Hematopoietic multipotent progenitor cell treated with erythropoietin and hydrocortisone succinate and interleukin-3 and kit ligand, for 6 days (in vitro differentiated cells): ENCODE measurements at places on chromosomes 7 and 10.
A peak's percentile ranks its signal among the peaks of the same experiment; 100 is the strongest.

DNA sequence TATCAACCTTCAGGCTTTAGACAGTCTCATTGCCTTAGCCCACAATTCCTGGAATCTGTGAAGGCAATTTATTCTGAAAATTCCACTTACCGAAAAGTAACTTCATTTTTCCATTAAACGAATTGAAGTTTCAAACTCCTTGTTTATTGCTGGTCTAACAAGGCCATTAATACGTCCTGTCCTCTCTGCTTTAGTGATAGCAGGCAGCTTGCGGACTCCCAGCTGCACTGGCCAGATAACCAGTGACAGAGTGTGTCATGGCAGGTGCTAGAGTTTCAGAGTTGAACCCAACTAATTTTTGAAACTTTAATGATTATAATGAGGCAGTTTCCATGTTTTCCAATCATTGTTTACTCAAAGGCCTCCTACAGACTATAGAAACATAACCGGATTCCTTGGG is 31.1 kb downstream of the LOXL4 start:
- peak; percentile 89 for DNase-seq

DNA sequence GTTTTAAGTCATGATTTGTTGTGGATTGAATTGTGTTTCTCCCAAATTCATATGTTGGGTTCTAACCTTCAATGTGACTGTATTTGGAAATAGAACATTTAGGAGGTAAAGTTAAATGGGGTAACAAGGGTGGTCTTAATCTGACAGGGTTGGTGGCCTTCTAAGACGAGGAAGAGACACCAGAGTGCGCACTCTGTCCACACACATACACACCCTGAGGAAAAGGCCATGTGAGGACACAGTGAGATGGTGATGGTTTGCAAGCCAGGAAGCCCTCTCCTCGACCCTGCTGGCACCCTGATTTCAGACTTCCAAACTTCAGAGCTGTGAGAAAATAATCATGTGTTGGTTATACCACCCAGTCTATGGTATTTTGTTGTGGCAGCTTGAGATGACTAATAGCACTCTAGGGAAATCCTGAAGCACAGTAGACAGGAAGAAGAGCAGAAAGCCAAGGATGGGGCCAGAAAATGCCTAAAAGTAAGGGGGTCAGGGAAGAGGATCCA is 28.0 kb upstream of the SEM1 start:
- DNase-seq: no peak

- no peak for DNase-seq
Measured at GRCh38 chr10:76213876-76214275, 782.5 kb downstream of the LRMDA start.

GRCh38 chr10:119281581-119282071 is 74.3 kb downstream of the GRK5 start:
- no peak for DNase-seq

DNA sequence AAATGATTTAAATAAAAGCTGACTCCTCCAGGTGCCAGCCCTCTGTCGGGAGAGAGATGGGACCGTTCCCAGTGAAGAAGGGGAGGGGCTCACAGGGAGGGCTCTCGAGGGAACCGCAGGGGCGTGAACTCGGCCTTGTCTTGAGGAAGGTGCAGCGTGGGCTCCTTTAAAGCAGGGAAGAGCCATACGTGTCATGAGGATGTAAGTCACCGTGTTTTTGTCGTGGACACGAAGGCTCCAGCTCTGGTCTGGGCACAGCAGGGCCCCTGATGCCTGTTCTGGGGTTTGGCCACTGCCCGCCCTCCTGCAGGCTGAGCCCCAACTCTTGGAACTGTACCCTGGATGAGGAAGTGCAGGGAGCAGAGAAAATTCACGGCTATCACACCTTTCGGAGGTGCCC is 45.0 kb downstream of the JAKMIP3 start:
- no peak for DNase-seq

GRCh38 chr10:30219971-30220751 is 128.9 kb downstream of the MTPAP start:
- peak; percentile 84 for DNase-seq

DNA sequence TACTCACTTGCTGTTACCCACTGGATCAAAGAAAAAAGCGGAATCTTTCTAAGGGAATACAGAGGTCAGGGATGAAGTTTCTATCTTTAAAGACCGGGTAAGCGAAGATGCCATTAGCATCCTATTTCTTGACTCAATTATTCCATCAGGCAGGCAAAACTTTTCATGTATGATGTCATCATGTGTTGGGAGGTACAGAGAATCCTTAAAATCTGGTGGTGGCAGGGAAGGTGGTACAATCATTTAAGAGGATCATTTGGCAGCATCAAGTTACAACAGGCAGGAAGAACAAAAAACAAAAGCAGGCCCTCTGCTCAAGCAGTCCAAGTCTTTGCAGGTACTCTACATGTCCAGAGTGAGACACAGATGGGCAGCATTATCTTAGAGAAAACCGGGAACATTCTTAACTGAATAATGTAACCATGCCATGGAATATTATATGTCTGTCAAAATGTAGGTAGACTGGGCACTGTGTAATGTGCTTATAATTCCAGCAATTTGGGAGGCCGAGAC is 3.8 kb downstream of the URGCP start:
- no peak for DNase-seq

DNA sequence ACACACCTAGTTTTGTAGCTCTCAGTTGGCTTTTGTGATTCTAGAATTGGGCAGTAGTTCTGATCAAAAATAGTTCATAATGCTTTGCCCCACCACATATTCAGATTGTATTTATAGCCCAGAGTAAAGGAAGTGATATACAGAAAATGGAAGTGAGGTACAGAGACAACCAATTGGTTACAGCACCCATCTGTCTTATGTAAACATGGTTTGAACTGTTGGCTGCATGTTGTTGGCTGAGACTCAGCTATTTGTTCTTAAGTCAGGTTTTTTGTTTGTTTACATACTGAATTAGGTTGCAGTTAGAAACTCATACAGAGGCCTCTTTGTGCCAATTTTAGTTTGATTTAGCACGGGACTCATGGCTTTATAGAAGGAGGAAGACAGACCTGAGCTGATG is 158.9 kb upstream of the GPR26 start:
- DNase-seq: no peak

DNA sequence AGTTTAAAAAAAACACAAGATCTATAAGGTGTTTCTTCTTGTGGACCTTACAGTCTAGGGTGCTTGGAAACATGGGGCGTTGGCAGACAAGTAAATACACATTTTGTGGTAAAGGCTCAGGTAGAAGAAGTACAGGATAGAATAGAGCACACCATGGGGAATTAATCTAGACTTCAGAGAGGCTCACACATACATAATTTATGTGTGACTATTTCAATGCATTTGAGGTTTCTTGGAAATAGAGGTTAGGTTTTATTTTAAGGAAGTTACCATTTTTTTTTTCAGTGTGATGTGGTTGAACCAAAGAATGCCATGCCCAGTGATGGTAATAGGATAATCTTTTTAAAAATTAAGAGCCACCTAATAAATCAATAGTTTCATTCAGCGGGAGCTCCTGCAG is 12.8 kb downstream of the CFTR start:
- DNase-seq: no peak

DNA sequence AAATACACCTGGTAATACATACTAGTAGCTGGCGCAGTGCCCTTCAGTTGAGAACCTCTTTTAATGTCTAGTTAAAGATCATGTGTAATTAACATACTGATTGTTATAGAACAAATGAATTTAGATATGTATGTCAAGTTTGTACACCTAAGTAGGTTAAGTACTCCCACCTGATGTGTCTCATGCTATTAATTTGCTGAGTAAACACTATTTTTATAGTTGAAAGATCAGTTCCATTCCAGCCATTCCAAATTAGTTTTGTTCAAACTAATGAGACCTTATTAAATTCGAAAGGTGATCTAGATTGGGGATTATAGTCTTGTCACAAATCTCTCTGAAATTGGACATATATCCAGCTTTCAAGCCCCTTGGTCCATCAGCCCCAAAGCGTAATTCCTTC is 710.0 kb downstream of the LRMDA start:
- no peak for DNase-seq

GRCh38 chr10:14736043-14736442 is 38.7 kb downstream of the FAM107B start:
- DNase-seq: no peak

- DNase-seq: no peak
Measured at GRCh38 chr10:104043185-104043830, 42.4 kb downstream of the COL17A1 start.

- no peak for DNase-seq
Measured at GRCh38 chr7:130500463-130500862, 8.6 kb downstream of the MEST start.

- no peak for DNase-seq
Measured at GRCh38 chr10:111747751-111748150, 435.8 kb downstream of the GPAM start.

DNA sequence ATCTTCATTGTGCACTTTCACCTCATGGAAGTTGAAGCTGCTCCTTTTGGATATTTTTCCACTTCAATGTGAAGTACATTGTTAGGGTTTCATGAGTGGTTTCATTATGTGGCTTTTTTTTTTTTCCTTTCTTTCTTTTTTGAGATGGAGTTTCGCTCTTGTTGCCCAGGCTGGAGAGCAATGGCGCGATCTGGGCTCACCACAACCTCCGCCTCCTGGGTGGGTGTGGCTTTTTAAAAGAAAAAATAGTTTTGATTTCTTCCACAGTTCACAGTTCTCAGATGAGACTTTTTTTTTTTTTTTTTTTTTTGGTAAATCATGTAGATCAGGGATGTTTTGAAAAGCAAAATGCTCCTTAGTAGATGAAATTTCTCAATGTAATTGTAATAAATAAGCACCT is 652.3 kb upstream of the ANKRD30A start:
- DNase-seq: no peak

DNA sequence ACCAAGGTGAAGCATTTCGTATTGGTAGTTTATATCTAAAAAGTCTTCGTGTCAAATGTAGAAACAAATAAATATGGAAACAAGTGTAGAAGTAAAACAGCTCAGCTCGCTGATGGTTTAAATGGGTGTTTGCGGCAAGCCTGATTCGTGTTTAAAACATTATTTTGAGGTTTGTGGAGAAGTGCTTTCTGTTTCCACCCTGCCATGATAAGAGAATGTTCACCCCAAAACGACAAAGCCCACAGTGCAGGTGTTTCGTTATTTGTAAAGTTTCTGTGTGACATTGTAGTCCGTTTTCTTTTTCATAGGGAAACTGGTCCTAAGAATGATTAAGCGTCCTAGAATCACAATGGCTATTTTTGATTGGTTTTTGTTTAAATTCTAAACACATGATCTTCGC is 316.2 kb upstream of the SHH start:
- DNase-seq: no peak

GRCh38 chr10:12697764-12698163 is 303.7 kb downstream of the CCDC3 start:
- no peak for DNase-seq

GRCh38 chr7:90690159-90690858 is 94.2 kb downstream of the CDK14 start:
- DNase-seq: no peak

GRCh38 chr10:132036887-132037675 is 28.7 kb upstream of the JAKMIP3 start:
- DNase-seq: no peak

- DNase-seq: peak; percentile 50
Measured at GRCh38 chr7:1948301-1948796, 278.3 kb downstream of the ELFN1 start.

GRCh38 chr7:147968046-147968610 is 622.4 kb upstream of the C7orf33 start:
- no peak for DNase-seq

GRCh38 chr10:93954299-93954698 is 39.4 kb upstream of the PLCE1 start:
- DNase-seq: no peak

GRCh38 chr10:17805330-17805729 is 3.8 kb upstream of the MRC1 start:
- DNase-seq: peak; percentile 17

GRCh38 chr7:141792526-141792925 is 2.5 kb downstream of the TAS2R5 start:
- no peak for DNase-seq

DNA sequence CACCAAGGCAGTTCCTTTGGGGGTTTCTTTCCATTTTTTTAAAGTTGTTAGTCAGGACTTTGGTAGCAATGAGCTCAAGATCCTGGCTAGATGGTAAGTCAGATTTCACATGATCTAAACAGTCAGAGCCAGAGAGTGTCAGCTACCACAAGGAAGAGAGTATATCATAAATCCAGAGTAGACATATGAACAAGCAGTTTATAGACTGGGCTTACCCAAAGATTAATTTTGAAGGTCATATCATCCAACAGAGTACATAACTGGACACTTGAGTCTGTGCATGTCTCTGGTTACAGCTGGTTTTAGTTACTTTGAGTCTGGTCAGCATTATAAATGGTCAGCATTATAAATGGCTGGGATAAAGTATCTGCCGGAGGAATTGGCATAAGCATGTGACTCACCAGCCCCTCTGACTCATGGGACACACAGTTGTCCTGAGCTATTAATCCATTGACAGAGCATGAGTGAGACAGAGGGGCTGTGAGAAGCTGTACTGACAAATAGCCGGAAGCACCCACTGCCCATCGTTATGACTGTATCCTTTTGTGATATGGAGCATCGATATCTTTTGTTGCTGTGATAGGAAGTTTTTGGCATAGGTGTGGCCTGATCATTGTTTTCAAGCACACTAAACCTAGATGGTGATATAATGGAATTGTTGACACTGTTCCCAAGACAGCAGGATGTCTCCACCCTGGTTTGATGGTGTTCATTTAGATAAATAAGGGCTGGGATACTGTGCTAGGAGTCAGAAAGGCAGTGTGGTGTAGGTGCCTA is 19.3 kb downstream of the PPP1R3C start:
- no peak for DNase-seq
